AG09309 (cell line): ENCODE measurements at places on chromosomes 16 and 17.

DNA sequence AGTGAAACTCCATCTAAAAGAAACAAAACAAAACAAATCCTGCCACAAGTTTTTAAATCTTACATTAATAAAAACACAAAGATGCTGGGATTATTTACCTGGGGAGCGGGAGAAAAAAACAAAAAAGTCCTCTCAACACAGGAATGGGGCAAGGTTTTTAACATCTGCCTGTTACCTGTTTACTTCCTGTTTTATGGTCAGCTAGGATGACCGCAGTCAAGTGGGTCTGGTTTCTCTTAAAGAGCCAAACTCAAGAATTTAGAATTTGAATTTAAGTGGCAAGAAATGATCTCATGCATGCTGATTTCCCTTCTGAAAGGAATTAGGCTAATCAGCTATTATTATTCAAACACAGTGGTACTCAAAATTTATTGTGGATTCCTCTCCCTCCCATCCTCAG is 39.7 kb upstream of the TBC1D3K start:
- DNase-seq = no peak

GRCh38 chr17:82436601-82437324 is 13.8 kb downstream of the CYBC1 start:
- DNase-seq = no peak

DNA sequence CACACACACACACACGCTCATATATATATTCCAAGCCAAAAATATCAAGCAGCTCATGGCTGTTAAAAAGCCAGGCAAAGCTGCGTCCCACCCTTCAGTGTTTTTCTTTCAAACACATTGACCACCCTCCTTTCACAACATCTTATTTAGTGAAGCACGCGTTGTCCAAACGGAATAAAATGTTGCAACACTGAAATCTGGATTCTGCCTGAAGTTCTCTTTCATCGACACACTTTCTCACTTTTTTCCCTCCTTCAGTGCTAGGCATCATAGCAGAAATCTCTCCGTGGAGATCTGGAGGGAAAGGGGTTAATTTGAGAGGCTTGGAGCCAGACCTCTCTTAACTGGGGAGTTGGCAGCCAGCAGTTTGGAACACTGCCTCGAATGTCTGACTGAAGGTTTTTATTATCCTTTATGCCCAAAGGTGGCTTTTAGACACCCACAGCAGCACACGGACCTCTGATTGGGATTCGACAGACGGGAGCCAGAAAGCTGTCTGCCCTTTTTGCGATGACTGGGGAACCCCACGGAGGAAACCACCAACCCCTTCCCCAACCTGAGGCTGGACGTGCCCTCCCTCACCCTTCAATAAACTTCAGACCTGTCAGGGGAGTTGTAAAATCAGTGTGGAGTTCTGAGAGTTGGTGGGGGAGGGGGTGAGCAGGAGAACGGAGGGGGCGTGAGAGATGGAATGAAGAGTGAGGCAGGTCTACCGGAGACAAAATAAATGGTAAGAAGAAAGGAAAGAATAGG is 833.6 kb upstream of the SOX9 start:
- no peak for DNase-seq

- no peak for DNase-seq
Measured at GRCh38 chr16:4273858-4274311, 1.1 kb upstream of the TFAP4 start.

- no peak for DNase-seq
Measured at GRCh38 chr17:7929158-7930023, at the start of gene KCNAB3. TSS of gene KCNAB3 (minus strand) at chr17:7929856. CDS start at chr17:7929435, 421 bp downstream.

- DNase-seq = no peak
Measured at GRCh38 chr17:56810343-56810742, 23.4 kb downstream of the C17orf67 start.
